ENCODE measurements at places on chromosomes 7 and 10. TPM values are rescaled to one million over a fixed set of nuclear protein-coding genes. Genes with fewer than 3 reads are reported as not detected.

GRCh38 chr7:129646369-129647021 is 35.0 kb downstream of the NRF1 start:
- no peak for DNase-seq

DNA sequence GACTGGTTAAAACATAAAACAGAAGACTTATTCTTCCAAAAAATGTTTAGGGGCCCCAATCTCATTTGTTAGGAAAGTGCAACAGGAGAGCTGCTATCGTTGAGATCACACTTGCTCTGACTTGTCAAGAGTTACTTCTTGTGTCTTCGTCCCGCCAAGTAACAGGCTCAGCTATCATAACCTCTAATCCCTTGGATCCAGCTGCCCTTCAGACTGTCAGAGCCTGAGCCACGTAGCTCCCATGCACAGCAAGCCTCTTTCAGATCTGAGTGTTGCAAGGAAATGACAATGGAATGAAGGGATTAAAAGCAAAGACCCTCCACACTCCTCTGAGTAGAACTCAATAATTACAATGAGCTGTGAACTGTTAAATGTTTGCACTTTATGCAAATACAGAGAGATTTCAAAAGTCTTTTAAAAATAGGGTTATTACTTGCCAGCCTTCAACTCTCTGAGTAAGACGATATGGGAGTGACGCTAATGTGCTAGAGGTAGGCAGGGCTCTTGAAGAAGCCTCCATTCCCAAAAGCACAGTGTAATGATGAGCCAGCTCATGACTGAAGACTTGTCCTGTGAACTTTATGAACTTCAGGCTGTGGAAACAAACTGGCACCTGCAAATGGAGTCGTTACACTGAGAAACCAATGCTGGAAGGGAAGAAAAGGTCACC is 28.4 kb upstream of the CDK13 start:
- DNase-seq, result no peak

Gene GTF2IRD1
- total RNA-seq, result 10.3 TPM

- no peak for DNase-seq
Observed at GRCh38 chr7:23387583-23387982, 82.7 kb downstream of the IGF2BP3 start.

GRCh38 chr10:4812046-4812445 is 14.0 kb upstream of the AKR1E2 start:
- DNase-seq, result no peak

All from aorta (tissue), 5 donors.